ENCODE measurements at places on chromosomes 5 and 9.

- DNase-seq, result no peak
Measured at GRCh38 chr9:15227491-15227890, 79.5 kb downstream of the TTC39B start.

DNA sequence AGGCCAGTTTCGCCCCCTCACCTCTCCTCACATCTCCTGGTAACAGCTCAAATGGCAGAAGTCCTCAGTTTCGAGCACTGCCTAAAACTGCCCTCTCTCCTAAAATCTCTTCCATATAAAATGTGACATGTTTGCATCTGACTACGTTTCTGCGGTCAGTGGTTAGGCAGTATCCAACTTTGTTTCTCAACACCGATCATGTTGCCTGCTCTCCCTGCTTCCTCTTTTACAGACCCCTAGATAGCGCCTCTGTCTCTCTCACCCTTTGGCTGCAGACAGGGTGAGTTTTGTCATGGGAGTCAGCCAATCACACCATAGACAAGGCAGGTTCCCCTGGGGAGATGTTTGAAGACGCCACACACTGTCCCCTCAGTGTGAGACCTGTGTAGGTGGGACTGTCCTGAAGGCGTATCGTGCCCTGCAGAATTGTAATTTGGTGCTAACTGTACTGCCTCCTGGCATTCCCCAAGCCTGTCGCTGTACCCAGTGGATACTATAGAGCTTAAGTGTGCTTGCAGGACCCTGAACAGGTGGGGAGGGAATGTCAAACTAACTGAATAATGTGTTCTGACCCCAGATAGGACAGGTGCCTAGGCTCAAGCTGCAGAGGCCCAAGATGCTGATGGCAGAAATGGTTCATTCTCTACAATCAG lies 1.1 kb downstream of the HEXB start:
- peak; percentile 30 for DNase-seq

DNA sequence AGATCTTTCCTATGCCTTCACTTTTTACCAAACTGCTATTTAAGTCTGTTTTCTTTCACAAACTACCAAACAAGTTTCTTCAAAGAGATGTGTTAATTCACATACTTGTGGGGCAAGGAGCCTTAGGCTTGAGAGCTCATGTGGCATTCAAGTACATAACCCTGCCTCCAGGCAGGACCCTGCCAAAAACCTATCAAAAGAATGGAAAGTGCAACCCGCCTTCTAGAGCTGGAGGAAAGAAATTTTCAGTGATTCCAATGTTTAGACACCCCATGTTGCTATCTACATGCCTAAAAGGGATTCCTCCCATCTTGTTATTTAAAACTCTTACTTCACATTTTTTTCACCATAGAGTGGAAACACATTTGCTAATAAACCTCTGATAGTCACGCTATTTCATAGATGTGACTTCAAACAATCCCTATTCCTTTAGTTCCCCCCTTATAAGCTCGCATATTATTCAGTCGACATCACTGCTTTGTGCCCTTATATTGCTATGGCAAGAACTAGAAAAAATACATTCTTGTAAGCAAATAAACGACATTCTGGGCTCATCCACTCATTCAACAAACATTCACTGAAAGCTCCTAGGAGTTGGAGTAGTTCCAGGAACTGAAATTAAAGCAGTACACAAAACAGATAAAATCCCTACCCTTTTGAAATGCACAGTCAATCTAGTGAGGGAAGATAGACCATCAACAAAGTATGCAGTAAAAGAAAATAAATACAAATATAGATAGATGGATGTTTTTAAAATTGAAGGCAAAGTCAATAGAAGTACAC lies 518.1 kb downstream of the ELAVL2 start:
- no peak for DNase-seq

- no peak for DNase-seq
Measured at GRCh38 chr9:115086461-115086860, 31.5 kb downstream of the TNC start.

DNA sequence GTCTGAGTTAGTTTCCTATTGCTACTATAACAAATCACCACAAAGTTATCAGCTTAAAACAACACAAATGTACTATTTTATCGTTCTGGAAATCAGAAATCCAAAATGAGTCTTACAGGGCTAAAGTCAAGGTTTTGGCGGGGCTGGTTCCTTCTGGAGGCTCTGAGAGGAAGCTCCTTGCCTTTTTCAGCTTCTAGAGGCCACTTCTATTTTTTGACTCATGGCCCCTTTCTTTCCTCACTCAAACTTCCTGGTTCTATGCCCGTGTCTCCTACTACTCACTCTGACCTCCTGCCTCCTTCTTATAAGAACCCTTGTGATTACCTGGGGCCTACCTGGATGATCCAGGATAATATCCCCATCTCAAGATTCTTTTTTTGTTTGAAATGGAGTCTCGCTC lies 48.2 kb downstream of the GABBR2 start:
- DNase-seq, result no peak

DNA sequence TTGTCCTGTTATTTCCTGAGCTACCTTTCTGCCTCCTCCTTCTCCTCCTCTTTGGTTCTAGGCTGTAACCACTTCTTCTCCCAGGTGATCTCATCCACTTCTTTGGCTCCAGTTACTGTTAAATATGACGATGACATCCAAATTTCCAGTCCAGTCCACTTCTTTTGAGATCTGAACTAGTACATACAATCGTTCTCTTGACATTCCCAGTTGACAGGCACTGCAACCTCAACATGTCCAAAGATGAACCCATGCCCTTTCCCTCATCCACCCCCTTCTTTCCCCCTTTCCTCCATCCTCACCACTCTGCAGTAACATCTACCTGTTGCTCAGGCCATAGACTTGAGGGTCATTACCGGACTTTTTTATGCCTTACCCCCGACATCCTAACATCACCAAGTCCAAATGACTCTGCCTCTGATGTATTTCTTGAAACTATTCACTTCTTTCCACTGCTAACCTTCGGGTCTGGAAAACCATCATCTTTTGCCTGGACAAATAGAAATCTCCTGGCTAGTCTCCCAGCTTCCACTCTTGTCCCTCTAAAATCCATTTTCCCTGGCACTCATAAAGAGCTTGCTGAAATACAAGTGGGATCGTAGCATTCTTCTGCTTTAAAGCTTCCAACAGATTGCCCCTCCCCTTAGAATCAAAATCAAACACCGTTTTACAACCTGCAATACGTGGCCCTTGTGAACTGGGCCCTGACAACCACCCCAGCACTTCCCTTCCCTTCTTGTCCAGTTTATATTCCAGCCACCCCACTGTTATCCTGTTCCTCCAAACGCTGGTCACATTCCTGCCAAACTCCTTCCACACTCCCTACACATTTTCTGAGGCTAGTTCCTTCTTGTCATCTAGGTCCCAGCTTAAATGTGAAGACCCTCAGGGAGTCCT lies 31.5 kb downstream of the KLF9 start:
- no peak for DNase-seq

- no peak for DNase-seq
Measured at GRCh38 chr9:89390068-89390555, 71.8 kb downstream of the SECISBP2 start.

DNA sequence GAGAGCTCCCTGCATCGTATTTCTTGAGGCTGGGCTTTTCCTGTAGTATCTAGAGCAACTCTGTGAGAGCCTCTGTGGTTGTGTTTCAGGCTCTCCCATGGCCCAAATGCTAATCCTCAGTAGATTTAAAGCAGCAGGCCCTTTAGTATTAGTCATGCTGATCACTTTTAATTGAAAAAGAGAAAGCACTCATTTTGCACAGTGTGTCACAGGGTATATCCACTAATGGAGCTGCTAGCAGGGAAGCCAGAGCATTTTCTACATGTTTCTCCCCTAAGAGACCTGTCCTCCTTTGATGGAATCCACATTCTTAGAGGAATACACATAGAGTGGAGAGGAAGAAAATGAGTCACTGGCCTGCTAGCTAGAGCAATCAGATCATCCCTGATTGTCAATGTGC lies 348.5 kb downstream of the TMEM232 start:
- DNase-seq, result peak; percentile 74

GRCh38 chr5:16736158-16736995 lies 119.6 kb upstream of the RETREG1 start:
- DNase-seq, result peak; percentile 76

DNA sequence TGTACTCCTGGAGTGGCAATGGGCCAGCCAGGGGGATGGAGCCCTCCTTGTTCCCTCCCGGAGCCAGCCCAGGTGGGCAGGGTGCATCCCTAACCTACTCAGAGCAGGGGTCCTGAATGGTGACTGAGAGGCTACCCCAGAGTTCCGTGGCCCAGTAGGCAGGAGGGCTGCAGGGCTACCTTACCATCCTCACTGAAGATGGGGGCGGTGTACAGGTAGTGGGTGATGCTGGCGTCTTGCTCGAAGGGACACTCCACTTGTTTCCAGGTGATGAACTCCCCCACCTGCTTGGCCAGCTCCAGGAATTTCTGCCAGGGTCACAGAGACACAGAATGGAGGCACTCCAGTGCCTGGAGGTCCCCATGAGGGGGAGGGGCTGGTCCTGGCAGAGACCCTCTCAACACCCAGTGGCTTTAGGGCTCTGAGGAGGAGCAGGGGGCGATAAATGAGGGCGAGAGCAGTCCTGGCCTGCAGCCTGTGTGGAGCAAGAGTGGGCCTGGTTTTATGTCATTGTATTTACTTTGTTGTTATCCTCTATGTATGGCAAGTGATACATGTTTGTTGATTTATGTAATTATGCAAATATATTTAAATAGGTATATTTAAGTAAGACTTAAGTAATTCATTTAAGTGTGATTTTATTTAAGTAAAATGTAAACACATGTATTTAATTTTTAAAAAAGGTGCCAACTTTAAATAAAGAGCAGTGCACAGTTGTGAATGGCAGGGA lies 39.9 kb upstream of the RNF130 start:
- no peak for DNase-seq
